ENCODE measurements at places on chromosomes 5 and 9. TPM values are rescaled to one million over a fixed set of nuclear protein-coding genes. Genes with fewer than 3 reads are reported as not detected.
A peak's percentile ranks its signal among the peaks of the same experiment; 100 is the strongest.

DNA sequence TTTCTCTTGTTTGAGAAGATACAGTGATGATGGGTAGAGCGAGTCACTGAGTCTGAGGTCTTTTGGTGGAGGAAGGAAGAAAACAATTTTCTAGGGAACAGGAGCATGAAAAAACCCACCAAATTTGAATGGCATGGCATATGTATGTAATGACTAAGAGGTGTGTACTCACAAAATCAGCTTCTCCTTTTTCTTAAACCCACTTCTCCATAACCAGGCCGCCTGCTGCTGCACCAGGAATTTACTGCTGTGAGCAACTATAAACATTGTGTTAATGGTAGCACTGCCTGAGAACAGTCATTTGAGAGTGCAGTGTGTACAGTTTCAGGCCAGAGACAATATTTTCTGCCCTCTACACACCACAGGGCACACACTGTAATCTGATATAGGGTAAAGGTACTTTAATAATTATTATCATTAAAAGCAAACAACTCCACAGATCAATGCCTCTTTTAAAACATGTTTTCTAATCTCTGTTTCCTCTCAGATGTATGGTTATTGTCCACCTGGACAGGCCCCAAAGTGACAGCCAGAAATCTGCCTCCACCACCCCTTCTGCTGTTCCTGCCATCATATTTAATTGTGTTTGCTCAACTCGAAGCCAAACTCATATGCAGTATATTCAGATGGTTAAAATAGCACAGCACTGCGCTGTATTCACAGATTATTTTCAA is 241.6 kb downstream of the KIAA0825 start:
- DNase-seq = no peak

Gene OR1N2
- total RNA-seq = not detected

DNA sequence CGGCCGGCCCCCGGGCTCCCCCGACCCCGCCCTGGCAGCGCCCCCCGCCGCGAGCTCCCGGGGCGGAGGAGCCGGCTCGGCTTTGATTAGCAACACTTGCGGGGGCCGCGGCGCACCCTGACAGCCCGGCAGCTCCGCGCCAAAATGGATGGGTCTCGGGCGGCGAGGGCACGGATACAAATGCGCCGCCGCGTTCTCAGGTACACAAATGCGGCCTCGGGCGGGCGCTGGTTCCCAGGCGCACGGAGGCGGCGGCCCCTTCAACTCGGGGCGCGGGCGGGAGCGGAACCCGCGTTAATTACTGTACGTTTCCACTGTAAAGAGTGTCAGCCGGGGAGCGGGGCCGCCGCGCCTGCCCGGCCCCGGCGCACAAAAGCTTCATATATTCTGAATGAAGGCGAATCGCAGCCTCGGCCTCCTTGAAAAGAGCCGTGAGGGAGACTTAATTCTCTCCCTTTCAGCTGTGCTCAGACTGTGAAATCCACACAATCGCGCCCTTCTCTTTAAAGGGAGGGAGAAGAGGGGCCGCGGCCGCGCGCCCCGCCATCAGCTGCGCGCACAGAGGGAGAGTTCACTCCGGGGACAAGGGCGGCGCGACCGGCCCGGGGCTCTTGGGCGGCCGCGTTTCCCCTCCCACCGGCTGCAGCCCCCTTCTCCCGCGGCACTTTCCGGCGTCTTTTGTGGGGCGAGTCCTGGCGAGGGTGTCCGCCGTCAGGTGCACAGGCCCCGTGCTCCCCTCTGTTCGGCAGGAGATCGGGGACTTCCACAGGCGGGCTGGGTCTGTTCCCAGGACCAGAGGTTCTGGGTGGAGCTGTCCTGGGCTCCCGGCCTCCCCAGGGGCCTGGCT is 27.0 kb downstream of the MSX2 start:
- peak; percentile 33 for DNase-seq

Gene FAM78A
- 0.33 TPM for total RNA-seq

- DNase-seq = no peak
These were observed 74.7 kb upstream of the RASGRF2 start for GRCh38 chr5:80885396-80886000.

- DNase-seq = no peak
These were observed 12.8 kb downstream of the BASP1 start for GRCh38 chr5:17230191-17230590.

GRCh38 chr5:113068559-113068958 is 92.0 kb downstream of the DCP2 start:
- DNase-seq = peak; percentile 52

Gene PCDHGC5
- 2.6 TPM for total RNA-seq

Gene LRRC19
- not detected for total RNA-seq

Gene HAVCR2
- total RNA-seq = 3.6 TPM

DNA sequence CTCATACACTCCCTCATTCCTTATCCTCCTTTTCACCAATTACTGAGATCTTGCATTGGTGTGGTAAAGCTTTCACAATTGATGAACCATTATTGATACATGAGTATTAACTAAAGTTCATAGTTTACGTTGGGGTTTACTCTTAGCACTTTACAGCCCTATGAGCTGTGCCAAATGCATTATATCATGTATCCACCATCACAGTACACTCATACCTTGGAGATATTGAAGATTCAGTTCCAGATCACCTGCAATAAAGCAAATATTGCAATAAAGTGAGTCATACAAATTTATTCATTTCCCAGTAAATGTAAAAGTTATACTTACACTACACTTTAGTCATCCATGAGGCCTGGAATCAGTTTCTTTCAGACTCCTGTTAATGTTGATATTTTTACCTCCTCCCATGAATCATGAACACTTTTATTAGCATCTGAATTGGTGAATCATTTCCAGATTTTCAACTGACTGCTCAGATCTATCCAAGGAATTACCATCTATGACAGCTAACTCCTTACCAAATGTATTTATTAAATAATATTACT is 546.6 kb upstream of the PTPRD start:
- DNase-seq = no peak

Gene GHR
- 2.3 TPM for total RNA-seq

Gene SLC36A3
- total RNA-seq = not detected

DNA sequence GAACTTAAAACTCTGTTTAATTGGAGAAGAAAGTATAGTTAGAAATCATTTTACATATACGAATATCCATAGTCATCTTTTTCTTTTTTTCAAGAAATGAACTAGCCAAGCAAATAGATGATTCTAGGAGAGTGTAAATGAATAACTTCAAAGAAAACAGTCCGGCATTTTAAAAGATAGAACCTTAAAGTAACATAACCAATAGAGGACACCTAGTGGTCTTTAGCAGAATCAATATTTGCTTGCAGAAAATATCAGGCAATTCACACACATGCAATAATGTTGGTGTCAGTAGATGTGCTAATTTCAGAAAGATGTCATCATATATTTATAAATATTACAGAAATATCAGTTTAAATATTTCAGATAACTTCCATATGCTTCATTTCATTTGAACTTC is 57.1 kb downstream of the HCN1 start:
- no peak for DNase-seq

DNA sequence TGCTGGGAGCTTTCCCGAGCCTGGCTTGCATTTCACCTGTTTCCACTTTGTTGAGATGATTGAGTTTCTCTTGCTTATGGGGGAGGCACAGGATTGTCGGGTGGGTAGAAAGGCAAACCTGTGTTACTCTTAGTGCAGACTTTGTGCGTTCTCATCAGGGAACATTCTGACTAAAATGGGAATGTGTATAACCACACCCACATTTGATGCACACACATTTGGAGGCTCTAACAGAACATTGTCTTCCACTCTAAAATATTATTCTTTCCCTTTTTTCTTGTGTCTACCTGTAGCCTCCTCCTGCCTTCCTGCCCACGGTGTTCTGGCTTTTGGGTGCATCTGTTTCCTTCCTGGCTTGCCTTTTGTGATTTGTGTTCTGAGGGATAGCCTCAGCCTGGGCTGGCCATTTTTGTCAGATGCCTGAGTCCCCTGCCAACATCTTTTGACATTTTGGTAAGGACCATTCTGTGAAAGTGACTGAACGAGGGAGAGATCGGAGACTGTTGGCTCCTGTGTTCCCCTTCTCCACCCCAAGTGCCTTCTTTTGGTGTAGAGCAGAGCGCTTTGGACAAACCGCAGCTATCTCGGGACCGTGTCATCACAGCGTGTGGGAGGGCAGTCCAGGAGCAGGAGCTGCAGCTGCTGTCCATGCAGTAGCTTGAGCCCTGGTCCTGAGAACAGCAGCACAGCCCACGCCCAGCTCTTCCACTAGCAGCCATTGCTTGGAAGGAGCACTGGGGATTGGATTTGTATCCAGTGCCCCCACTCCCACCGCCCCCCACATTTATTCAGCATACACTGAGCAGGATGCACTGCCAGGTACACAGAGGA is 101.4 kb downstream of the ARHGAP26 start:
- no peak for DNase-seq

DNA sequence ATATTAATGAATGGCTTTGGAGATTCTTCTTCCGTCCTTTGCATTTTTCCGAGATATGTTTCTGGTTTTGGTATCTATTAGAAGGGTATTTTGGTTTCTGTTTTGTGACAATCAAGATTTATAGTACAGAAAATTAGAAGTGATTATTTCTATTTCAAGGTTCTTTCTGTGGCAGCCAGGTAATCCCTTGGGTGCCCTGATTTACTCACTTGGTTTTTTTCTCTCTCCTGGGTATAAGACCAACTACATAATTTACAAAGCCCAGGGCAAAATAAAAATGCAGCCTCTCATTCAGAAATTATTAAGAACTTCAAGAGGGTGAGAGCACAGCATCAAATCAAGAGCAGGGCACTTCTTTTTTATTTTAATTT is 2.0 kb upstream of the RNF14 start:
- no peak for DNase-seq

Gene PCDHB8
- 0.26 TPM for total RNA-seq

Gene PCDHGA11
- total RNA-seq = 5.9 TPM

DNA sequence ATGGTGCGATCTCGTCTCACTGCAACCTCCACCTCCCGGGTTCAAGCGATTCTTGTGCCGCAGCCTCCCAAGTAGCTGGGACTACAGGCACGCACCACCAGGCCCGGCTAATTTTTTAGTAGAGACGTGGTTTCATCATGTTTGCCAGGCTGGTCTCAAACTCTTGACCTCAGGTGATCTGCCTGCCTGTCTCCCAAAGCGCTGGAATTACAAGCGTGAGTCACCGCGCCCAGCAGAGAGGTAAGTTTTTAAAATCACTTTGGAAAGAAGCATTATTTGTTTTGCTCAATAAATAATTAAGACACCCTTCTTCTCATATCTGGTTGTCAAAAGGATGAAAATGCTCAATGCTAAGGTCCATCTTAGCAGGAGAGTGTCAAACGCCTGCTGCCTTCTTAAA is 48.5 kb upstream of the STXBP1 start:
- DNase-seq = no peak

Gene CD14
- 4.1 TPM for total RNA-seq

DNA sequence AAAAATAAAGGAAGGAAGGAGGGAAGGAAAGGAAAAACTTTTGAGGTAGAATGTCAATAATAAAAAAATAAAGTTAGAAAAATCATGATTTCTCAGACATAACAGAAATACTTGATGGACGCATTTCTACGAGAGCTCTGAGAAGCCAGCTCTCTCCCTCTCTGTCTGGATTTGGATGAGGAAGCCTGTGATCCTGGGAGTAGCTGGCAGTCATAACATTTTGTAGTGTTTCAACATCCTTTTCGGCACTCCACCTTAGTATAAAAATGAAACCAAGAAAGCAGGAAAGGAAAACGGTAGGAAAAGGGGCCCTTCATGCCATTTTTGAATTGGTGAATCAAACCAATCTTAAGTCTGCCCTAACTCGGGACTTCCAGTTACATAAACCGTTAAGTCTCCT is 321.3 kb downstream of the EPB41L4A start:
- peak; percentile 19 for DNase-seq

- no peak for DNase-seq
These were observed 456.4 kb upstream of the KLF4 start for GRCh38 chr9:107945961-107946360.

Gene GLRA1
- not detected for total RNA-seq

GRCh38 chr9:122118343-122119165 is 25.4 kb upstream of the TTLL11 start:
- DNase-seq = no peak

- no peak for DNase-seq
These were observed 293.7 kb downstream of the SPOCK1 start for GRCh38 chr5:137205231-137206027.

Gene ICE1
- total RNA-seq = 24.4 TPM

DNA sequence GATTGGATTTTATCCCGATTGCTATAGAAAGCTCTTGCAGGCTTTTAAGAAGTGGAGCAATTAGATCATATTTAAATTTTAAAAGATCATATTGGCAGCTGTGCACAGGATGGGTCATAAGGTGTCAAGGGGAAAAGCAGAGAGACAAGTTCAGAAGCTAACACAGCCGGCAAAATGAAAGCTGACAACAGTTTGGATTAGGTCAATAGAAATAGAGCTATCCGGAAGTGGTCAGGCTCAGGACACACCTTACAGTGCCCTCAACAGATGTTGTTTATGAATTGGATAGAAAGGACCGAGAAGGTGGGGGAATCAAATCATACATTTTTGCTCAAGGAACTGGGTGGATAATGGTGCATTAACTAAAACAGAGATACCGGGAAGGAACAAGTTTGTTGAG is 46.3 kb upstream of the MARCHF11 start:
- no peak for DNase-seq

DNA sequence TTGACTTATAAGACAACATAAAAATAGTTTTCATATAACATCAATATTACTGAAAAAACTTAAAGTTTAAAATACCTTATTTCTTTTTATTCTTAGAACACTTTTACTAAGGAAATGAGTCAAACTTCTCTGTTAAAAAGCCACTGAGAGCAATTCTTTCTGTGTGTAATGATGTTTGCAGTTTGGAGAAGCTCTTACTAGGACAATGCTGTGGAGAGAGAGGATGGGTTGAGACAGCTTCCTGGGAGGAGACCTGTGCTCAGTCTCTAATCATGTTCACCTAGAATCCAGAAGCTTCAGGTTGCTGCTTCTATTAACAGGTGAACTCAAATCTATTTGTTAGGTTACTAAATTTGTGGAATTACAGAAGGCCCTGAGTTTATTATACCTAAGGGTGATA is 198.5 kb downstream of the DNAH5 start:
- no peak for DNase-seq

GRCh38 chr5:133364936-133365707 is 247.2 kb downstream of the FSTL4 start:
- no peak for DNase-seq

DNA sequence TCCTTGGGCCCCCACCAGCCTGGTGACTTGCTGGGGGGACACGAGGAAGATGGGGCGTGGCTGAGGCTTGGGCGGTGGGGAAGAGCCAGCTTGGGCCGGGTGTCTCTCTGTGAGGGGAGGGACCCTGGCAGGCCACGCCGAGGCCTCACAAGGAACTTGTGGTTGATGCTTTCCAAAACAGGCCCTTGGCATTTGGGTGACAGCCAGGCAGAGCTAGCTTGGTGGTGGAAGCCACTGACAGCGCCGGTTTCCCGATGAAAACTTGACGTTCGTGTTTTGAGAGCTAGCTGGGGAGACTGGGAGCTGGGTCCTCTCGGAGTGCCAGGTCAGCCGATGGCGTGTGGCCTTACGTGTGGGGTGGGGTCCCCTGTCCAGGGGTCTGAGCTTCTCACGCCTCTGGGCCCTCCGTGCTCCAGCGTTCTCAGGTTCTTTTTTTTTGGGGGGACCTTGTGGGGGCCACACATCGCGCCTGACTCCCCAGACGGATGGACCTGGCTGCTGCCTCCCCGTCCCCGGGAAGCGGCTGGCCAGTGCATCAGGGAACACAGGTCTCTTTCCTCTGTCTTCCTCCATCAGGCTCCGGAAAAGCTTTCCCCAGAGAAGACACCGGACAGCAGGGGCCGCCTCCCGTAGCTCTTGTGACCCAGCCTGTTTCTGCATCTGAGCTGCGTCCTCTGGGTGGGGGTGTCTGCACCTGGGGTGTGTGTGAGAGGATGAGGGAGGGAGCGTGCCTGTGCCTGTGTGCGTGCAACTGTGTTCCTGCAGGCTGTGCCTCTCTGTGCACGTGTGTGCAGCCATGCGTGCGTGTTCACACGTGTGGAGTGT is 129.3 kb upstream of the LPCAT1 start:
- DNase-seq = no peak
